Fibroblast of villous mesenchyme (primary cell): ENCODE measurements at places on chromosomes 6 and 20. TPM values are rescaled to one million over a fixed set of nuclear protein-coding genes. Genes with fewer than 3 reads are reported as not detected.

DNA sequence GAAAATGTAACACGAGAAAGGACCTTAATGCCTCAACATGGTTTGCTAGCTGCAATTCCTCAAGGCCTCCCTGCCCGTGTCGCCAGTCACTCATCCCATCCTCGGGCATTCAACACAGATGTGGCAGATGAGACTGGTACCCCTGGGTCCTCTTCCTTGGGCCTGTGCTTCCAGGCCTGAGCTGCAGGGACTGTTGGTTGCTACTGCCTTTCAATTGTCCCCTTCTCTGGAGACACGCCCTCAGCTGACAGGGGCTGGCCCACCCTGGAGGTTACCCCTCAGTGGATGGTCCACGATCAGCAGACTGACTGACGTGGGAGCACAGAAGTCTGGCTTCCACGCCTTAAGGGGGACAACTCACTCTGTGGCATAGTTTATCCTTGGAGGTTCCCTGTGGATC lies 495.1 kb upstream of the CHD6 start:
- DNase-seq = no peak

DNA sequence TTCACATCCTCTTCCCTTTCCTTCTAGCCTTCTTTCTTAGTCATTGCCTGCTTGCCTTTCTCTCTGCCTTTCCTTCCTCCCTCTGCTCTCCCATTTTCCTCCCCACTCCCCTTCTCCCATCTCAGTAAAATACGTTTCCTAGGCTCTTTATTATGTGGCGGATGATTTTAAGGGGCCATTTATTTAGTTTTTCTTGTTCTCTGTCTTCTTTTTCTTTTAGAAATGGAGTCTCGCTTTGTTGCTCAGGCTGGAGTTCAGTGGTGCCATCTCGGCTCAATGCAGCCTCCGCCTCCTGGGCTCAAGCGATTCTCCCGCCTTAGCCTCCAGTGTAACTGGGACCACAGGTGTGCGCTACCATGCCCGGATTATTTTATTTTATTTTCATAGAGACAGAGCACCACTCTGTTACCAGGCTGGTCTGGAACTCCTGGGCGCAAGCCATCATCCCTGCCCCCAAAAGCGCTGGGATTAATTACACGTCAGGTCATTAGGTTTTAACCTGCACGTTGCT lies 1.5 kb downstream of the MTHFD1L start:
- no peak for DNase-seq

DNA sequence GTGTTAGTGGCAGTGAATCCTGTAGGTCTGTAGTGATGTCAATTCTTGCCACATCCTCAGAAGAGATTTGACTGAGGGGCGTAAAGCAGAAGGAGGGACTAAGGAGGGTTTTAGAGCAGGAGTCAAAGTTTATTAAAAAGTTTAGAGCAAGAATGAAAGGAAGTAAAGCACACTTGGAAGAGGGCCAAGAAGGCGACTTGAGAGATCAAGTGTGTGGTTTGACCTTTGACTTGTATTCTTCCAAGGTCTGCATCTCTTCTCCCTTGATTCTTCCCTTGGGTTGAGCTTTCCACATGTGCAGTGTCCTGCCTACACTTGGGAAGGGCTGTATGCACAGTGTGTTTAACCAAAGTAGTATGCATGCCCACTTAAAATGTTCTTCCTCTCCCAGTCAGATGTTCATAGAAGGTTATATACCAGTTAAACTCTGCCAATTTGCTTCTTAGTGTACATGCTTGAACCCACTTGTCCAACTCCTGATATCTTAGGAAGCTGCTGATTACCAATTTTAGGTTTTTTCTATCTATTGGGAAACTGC lies 627.6 kb downstream of the MMUT start:
- DNase-seq = peak; percentile 67

Gene CAP2
- 22.2 and 49.7 TPM in 2 replicates for total RNA-seq
